ENCODE measurements at places on chromosomes 4 and X.

DNA sequence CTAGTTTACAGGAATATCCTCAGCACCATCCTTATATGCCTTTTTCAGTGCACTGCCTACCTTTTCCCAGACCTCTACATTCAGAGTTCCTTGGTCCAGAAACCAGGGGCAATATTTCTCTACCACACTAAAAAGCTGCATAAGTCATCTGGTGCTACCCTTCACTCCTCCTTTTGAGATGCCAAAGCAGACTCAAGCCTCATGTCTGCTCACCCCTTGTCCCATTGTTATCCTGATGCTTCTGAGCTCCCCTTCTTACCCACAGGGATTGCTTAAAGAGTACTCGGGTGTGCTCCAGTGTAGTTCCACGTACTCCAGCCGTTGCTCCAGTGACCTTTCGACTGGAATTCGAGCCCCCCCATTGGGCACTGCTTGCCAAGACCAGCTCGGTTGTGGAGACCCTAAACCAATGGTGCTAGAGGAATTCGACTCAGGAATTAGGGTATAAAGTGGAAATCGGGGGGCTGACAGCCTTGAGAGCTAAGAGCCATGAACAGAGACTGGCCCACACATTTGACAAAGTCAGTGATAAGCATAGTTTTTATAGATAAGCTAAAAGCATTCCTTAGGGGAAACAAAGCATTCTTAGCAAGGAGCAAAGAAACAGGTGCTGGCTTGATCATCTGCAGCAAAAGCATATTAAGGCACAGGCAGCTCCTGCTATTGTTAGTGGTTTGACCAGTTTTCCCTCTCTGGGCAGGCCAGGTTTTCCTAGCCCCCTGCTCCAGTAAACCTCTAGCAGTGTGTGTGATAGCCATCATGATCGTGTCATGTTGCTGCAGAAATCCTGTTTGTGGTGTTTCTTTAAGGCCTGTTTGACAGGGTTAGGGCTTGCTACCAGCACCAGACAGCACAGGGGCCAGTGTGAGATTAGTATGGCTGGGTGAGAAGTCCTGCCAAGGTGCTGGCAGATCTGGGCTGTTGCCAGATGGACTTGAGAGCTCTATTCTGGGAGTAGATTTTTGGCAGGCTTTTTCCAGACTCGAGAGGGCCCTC is 57.5 kb upstream of the WDR1 start:
- DNase-seq: no peak

GRCh38 chr4:15714646-15715435 is 12.0 kb downstream of the BST1 start:
- DNase-seq: no peak

- DNase-seq: no peak
Observed at GRCh38 chr4:152672206-152673092, 7.3 kb downstream of the TMEM154 start.

- no peak for DNase-seq
Observed at GRCh38 chr4:179766938-179767337, 2324.7 kb upstream of the AGA start.

DNA sequence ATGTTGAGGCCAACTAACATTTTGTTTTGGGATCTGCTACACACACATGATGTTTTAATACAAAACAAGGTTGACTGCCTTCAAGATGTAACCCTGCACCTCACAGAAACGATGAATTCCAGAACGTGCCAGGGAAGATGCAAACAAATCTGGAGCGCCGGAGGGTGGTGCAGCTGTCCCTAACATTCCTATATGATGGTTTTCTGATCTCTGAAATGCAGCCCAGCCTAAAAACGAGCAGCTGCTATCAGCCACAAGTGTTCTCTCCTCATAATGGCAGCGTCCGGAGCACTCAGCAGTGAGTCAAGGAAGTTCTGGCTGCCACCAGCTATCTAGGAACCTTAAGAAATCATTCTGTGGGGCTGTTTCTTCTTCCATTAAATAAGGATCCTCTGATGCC is 333.4 kb downstream of the NR3C2 start:
- DNase-seq: no peak

DNA sequence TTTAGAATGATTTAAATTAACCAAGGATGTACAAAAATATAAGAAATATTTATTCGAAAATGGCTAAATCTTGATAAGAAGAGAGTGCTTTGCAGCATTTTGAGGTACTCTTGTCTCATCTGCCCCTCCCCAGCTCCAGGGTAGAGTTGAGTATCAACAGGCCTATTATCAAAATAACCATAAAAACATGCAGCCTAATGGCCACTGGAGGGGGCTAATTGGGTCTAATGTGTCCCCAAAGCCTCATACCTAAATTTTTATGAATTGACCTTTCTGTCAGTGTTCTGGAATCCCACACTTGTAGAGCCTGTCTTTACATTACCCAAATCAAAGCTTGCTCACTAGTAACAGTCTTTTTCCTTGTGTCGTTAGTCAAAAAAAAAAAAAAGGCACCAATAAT is 544.9 kb upstream of the CPXCR1 start:
- no peak for DNase-seq

DNA sequence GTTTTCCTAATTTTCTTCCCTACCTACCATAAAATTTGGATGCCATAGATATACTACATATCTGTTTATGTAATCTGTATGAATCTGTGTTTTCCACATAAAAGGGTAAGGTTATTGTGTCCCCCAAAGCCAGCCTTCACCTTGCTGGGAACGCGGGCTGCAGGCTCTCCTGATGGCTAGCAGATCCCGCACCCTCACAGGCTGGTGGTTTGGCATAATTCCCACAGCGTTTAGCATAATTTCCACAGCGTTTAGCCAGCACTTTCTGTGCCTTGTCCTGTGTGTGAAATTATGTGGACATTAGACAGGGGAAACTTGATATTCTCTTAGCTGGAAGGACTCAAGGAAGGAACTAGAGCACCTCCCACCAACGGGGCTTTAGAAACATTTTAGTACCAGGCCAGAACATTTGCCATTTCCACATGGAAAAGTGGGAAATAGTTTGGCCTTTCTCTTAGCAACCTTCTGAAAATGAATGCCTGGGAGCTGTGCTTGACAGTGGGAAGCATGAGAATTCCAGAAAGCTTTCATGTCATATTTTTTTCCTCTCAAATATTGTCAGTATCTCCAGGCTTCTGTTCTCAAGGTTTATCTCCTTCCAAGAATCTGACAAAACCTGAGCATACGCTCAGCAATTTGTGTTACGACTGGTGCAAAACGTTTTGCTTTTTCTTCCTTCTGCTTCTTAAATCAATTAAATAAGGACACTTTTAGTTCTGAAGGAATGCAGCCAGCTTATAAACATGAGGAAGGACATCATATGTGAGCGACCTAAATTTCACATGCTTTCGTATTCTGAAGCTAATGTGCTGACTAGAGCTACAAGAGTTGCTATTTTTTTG is 67.9 kb downstream of the STK32B start:
- no peak for DNase-seq
